ENCODE measurements at places on chromosomes 7 and 10.

DNA sequence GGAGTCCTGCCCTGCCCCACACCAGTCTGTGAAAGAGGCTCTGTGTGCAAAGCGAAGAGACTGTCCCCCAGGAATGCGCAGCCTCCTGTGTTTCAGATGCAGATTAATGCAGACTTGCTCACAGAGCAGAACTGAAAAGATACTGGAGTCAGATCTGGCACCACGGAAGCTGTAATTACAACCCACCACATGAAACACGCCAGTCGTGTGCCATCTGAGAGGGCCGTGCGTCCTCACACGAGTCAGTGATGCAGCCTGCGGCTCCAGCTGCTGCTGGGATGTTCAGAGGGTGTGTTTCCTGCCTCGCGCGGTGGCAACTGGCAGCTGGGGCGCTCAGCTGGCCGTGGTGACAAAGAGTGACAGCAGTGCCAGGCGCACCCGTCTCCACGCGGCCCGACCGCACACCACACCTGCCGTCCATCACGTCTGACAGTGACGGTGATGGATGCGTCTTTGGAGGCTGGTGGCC, 50.0 kb downstream of the NKX6-2 start:
- DNase-seq: no peak

DNA sequence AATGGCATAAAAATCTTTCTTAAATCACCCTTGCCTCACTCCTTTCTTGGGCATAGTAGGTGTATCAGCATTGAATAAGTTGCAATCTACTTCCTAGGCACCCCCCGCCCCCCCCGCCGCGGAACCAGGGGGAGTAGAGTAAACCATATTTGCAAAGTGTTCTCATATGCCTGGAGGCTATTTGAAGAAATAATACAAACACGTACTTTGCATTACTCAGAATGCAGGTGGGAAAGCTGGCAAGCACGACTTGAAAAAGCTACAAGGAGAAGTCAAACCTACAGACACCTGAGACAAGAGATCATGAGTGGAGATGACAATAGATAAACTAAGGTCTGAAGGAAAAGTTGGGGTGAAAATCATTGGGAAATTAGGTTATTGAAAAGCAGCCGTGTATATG, 65.6 kb downstream of the POM121L12 start:
- no peak for DNase-seq

DNA sequence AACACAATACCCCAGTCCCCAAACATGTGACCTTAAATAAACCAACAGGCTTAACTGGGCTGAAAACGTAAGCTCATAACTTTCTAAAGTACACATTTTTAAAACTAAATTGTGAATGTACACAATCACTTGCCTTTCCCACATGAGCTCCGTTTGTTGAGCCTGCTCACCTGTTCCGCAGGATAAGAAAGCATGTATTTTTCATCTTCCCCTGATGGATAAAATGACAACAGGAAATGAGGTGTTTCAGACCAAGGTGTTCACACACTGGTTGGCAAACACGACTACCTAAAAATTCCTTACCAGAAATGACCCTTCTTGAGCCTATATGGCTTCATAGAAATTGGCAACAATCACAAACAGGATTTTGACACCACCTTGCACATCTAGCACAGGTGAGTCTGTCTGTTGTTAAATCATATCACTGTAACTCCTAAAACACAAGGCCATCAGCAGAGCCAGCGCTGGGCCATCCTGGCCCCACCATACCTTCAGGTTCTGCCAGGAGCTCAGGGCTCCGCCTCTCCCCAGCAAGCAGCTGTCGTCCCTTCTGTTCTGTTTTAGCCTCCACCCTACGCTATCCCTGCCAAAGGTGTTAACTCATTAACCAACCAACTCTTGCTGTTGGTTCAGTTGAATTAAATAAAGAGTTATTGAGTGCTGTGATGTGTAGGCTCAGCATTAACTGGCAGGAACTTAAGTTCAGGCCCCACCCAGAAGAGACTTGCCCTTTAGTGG, 73.6 kb upstream of the RNF32 start:
- no peak for DNase-seq

DNA sequence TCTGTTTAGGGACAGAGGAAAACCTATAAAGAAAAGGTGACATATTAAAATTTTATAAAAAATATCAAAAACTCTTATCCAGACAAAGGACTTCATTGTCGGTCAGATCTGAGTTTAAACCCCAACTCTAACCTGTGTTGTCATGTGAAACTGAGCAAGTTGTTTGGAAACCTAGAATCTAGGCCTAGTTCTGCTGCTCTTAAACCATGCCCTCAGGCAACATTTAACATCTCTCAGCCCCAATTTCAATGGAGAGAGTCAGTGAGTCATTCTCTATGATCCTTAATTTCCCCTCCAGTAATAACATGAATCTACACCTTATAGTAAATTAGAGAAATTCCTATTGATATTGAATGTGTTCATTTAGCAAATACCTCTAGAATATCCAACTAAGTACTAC, 192.3 kb downstream of the IMMP2L start:
- no peak for DNase-seq

DNA sequence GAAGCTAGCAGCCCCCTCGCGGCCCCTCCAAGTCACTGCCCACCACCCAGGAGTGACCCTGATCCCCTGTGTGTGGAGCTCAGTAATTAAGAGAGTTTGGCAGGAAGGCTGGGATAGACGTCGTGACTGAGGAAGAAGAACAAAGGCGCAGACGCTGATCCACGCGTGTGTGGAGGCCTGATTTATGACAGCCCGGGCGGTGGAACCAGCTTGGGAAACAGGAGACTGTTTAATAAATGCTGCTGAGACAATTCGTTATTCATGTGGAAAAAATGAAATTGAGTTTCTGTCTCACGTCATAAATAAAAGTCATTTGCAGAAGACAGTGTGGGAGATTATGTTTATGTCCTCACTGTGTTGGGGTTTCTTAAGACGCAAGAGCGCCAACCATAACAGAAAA, 130.8 kb downstream of the ELFN1 start:
- no peak for DNase-seq

GRCh38 chr7:108000875-108001763, 1.8 kb downstream of the LAMB1 start:
- DNase-seq: no peak

GRCh38 chr10:12353399-12354242, 4.3 kb downstream of the CAMK1D start:
- no peak for DNase-seq

GRCh38 chr7:21256310-21256877, 171.5 kb upstream of the SP4 start:
- no peak for DNase-seq

DNA sequence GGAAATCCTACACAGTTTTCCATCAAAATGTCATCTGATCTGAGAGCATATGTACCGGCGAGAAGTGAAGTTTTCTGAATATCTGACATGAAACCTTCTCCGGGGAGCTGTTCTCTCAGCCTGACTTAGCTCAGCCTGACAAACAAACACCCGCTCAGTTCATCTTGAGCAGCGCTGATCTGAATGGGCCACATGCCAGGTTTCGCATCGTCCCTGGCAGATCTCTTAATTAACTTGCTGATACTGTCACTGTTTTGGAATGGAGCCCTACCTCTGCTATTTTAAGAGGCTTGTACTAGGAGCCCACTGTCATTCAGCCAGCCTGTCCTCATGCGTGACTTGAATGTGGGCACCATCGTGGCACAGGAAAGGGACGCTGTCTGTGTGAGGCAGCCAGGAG, 109.2 kb downstream of the STRA8 start:
- no peak for DNase-seq

DNA sequence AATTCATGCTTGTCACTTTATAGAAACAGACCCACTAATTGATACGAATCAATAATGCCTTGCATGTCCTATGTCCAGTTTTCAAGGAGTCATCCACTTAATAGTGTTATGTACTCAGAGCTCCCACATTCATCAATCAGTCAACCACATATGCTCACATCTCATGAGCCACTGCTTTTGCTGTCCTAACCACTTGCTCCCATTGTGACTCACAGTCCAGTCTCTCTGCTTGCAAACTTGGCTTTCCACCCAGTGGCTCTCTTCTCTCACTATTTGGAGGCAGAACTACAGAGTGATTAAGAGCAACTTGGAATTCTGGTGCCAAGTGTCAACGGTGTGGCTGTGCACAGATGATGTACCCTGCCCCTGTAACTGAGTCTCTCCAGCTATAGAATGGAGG, 166.0 kb downstream of the SNX13 start:
- no peak for DNase-seq

- no peak for DNase-seq
Measured at GRCh38 chr10:29828440-29828894, 193.7 kb upstream of the SVIL start.

DNA sequence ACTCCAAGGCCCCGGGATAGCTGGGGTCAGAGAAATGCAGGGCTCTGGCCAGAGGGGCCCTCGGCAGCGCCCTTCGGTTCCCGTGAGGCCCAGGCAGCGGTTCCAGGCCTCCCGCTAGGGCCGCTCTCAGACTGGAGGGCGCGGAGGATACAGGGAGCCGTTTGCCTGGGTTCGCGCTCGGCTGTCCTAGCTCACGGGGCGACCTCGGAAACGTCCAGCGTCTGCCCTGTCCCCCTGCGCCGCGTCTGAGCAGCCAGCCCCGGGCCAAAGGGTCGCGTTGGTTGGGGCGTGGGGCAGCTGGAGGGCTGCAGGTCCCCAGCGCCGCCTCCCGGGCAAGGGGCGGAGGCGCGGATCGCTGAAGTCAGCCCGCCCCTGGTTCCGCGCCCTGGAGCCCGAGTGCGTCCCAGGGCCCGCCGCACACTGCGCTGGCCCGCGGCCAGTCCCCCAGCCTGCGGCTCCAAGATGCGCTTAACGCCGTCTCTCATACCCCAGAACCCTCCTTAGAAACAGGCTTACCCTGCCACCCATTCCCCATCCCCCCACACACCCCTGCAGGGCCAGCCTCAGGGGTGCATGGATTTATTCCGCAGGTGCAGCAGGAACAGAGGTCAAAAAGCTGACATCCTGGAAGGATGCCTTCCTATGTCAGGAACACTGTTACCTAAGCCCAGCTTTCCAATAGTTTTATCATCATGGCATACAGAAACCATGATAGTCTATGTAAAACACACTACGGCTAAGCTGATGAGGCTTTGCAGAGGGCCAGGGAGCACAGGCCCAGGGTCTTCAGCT, 22.1 kb upstream of the OPN4 start:
- no peak for DNase-seq

GRCh38 chr7:113188396-113188795, 70.0 kb upstream of the SMIM30 start:
- no peak for DNase-seq

GRCh38 chr7:116227678-116228239, 17.4 kb downstream of the TES start:
- DNase-seq: no peak

DNA sequence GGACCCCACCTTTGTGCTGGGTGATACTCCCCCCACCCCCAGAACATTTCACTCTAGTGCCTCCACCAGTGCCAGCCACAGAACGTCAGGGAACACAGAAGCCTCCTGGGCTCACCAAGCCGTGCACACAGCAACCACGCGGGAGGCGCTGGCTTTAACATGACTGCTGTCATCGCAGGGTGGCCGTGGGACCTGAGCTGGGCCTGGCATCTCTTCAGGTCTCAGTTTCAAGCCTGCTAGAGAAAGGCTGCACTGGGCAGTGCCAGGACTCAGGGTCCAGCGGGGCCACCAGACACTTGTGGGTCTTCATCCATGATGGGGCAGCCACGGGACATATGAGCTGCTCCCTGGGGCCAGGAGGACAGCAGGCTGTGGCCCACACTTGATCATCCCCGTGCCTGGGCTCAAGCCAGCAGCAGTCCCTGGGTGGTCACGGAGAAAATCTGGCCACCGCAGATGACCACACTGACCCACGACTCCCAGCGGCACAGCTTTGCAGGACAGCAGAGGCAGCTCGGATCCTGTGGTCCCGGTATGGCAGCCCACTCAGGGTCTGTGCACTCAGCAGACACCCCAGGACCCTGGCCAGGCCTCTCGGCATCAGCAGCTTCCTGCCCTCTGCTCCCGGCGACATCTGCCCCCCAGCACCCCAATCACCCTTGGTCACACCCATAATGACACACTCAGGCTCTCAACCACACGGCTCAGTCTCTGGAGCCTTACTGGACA, 44.2 kb downstream of the CAMK2B start:
- no peak for DNase-seq

- no peak for DNase-seq
Measured at GRCh38 chr10:7788639-7789286, 786 bp downstream of the ATP5F1C start.

DNA sequence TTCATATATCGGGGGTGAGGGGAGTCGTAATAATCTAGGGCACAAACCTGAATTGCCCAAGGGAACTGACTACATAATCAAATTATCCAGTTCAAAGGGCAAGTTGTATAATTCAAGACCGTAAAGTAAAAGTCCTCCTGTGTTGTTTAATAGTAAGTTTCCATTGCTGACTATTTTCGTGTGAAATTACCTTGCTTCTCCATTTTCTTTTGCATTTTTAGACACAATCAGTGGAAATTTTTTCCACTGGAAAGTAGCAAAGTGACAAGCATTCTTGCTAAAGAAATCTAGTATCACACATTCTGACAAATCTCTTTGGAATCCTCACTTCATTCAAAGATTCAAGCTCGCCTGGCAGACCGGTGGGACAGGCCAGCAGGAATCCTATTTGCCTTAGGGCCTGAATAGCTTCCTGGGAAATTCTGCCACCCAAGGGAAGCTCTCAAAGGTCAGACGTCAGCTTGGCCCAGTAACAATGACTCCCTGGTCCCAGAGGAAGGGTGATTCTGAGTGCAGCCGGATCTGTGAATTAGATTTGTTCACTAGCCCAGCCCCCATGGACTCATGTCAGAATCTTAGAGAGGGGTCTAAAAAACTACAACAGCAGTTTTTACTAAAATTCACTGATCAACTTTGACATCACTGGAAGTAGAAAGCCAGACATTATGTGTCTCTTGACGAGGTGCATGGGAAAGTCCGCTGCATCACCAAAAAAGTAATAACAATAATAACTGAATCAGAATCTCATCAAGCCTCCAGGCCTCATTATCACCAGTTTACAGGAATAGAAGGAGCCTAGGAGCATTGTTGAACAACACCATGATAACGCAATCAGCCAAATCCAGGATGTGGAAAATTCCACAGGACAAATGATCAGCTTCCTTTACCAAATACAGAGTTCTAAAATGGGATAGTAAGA, 161.0 kb downstream of the SKIDA1 start:
- no peak for DNase-seq

GRCh38 chr7:129240119-129240820, 15.4 kb downstream of the AHCYL2 start:
- no peak for DNase-seq

- DNase-seq: no peak
Measured at GRCh38 chr10:131786756-131787605, 113.8 kb upstream of the PPP2R2D start.

GRCh38 chr10:6014241-6014761, 37.0 kb upstream of the IL15RA start:
- peak; percentile 37 for DNase-seq

GRCh38 chr10:124158592-124158991, 65.2 kb upstream of the CHST15 start:
- DNase-seq: no peak

DNA sequence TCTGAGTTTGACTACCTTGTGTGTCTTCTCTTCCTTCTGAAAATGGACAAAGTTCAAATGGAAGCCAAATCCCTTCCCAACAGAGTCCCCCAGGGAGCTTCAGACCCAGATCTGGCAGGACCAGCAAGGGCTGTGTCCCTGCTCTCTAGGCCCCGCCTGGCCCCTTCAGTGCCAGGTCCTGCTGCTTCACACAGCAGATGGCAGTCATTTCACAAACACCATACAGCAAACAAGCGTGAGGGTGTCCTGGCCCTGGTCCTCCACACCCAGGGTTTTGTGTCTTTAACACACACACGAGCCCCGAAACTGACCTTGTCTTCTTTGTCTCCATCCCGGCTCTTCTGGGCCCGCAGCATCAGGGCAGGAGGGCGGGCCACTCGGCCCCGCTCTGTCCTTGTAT, 145.0 kb downstream of the TCERG1L start:
- DNase-seq: no peak

- no peak for DNase-seq
Measured at GRCh38 chr7:127981965-127982364, 49.3 kb downstream of the LRRC4 start.
